BE2C (cell line): ENCODE measurements at places on chromosomes 16 and 17.

GRCh38 chr17:60436676-60437075, 14.4 kb downstream of the CHCT1 start:
- no peak for DNase-seq

GRCh38 chr16:88973007-88973410, 4.0 kb downstream of the CBFA2T3 start:
- peak; percentile 39 for DNase-seq

DNA sequence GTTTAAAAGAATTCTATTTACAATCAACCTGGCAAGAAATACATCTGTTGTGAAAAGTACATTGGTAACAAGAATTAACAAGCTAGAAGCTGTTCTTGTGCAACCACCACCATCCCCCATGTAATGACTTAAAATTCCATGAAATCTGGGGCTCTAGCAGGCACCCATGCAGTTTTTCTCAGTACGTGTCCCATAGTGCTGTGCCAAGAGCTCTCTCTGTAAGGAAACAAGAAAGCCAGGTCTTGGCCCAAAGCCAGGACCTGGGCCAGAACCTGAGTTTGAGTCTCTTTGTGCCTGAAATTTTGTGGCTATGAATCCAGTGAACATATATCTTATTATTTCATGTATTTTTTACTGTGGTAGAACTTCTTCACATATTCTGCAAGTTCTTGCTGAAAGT, 46.6 kb downstream of the NUP93 start:
- DNase-seq, result peak; percentile 62

GRCh38 chr16:20901068-20901435, 481 bp downstream of the LYRM1 start:
- DNase-seq, result no peak

- DNase-seq, result no peak
These were observed 54.1 kb downstream of the PIMREG start for GRCh38 chr17:6498356-6498755.

DNA sequence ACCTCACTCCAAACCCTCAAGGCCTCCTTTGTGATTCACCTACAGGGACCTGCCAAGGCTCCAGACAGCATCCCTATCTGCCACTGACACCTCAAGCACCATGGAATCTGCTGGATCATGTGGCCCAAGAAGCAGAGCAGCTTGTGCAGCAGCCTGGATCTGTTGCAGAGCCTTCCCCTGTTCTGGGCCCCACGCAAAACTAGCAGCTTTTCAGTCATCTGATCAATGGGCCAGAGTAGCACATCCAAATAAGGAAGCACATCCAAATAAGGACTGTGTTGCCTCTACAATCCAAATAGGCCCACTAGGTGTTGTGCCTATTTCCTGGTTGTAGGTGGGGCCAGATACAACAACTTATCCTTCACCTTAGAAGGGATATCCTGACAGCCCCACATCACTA, 97.1 kb upstream of the GNAO1 start:
- DNase-seq, result no peak

DNA sequence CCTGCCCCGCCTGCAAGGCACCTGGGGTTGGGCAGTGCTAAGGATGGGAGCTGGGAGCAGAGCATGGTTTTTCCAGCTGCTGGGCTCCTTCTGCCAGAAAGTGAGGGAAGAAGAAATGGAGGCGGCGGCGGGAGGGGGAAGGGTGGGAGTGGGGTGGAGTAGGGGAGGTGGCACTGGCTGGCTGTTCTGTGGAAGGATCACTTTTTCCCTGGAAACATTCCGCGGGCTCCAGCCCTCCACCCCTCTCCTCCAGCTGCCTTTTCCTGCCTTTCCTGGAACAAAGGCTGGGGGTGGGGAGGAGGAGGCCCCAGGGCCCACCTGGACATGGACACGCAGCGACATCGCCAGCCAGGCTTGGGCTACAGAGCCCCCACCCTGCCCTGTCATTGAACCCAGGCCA, 41.1 kb downstream of the CFAP20 start:
- DNase-seq, result no peak

GRCh38 chr17:34817252-34818035, 143.8 kb downstream of the CCT6B start:
- DNase-seq, result no peak

DNA sequence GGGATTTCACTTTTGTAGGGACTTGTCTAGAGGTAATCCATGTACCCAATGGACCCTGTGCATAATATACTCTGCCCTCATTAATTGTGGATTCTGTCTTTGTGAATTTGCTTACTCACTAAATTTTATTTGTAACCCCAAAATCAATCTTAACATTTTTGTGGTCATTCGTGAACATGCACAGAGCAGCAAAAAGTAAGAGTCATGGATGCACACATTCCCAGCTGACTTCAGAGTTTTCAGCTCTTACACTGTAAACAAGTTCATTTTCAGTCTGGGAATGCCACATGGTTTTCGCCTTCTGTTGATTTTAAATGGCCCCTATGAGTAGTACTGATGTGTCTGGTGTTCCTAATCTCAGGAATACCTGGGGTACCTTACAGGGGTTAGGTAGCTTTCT, 24.3 kb downstream of the TAC4 start:
- no peak for DNase-seq

DNA sequence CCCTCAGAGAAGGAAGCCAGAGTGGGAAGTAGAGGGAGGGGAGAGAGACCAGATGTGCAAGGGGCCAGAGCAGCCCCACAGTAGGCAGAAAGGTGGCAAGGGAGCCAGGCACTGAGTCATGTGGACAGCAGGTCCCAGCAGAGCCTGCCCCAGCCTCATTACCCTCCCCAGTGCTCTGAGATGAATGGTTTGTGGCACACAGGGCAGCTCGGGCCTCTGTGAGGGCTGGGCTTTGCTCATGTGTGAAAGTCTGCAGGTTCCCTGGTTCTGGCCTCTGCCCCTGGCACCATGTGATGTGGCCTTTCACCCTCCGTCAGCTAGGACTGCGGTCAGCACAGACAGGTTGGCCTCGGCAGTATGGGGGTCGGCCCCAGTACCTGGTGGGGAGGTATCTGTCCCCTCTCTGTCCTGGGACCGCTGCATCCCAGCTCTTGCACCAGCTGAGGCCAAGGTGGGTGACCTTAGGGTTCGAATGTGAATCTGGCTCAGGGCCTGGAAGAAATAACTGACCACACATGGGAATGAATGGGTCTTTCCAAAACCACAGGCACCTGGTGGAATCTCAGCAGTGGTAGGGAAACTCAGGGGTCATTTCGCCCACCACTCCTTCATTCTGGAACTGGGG, 8.9 kb downstream of the LRRC75A start:
- no peak for DNase-seq

GRCh38 chr17:37388266-37388665, 12.5 kb downstream of the C17orf78 start:
- DNase-seq, result no peak

GRCh38 chr17:73533781-73534180, 110.5 kb downstream of the SDK2 start:
- no peak for DNase-seq

GRCh38 chr17:1431631-1432104, 24.4 kb downstream of the CRK start:
- no peak for DNase-seq

- DNase-seq, result no peak
These were observed 387.4 kb upstream of the ASIC2 start for GRCh38 chr17:33680472-33680871.

- DNase-seq, result no peak
These were observed 9.3 kb downstream of the PDZD9 start for GRCh38 chr16:21991621-21992020.

DNA sequence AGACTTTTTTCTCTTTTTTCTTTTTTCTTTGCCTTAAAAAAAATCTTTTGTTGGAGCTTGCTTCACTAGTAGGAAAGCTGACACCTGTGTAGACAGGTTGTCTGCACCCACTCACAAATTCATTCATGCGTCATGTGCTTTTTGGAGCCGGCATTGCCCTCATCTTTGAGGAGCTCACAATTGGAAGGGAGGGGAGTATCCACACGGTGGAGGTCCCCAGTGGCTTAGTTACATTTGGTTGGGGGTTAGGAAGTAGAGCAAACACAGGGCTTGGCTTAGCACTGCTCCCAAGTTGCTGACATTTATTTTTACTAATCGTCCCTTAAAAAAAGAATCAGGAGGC, 18.7 kb upstream of the MEIOB start:
- DNase-seq, result no peak

- no peak for DNase-seq
These were observed 383 bp downstream of the ZNF598 start for GRCh38 chr16:2009164-2009711.

GRCh38 chr17:44865931-44866330, 18.2 kb downstream of the HIGD1B start:
- no peak for DNase-seq

DNA sequence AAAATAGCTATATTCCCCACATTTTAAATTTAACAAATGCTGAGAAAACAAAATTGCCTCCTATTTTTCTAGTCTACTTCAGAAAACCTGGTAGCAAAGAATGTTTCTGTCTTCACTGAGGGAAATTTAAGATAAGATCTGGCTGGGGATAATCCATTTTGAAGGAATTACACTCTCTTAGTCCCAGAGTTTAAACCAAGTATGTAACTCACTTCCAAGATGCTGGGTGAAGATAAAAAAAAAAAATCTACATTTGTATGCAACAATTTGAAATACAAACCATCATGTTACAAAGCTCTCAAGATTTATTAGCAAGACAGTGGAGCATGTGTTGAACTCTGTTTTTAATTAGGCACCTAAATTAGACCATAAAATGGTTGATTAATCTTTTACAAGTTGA, 5.7 kb downstream of the HS3ST3B1 start:
- no peak for DNase-seq

- DNase-seq, result no peak
These were observed 919 bp upstream of the DHRS7C start for GRCh38 chr17:9792181-9792840.

GRCh38 chr17:74445158-74445557, 13.3 kb downstream of the GPRC5C start:
- no peak for DNase-seq

DNA sequence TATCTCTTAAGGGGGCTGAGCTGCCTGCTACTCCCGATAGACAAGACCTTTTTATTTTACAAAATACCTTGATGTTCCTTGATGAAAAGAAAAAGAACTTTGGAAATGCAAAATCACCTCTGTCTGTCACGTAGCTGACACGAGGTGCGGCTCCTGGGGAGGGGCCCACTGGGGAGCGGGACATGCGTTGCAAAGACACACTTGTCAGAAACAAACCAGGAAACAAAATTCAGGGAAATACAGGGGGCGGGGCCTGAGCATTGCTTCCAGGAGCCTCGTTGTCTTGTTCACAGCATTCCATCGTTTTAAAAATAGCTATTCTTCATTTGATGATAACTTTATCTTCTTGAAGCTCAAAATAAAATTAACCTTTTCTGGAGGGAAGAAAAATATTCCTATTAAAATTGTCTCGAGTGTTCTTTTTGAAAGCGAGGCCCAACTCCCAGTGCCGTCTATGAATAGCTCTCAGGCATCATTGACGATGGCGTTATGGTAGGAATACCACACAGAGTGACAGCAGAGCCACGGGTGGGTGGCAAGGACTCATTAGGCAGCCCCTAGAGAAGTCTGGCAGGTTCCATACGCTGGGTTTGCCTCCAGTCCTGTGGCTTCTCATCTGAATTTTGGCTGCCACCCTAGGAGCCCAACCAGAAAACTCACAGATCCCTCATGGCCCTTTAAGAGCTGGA, 286.9 kb downstream of the CPPED1 start:
- DNase-seq, result no peak

DNA sequence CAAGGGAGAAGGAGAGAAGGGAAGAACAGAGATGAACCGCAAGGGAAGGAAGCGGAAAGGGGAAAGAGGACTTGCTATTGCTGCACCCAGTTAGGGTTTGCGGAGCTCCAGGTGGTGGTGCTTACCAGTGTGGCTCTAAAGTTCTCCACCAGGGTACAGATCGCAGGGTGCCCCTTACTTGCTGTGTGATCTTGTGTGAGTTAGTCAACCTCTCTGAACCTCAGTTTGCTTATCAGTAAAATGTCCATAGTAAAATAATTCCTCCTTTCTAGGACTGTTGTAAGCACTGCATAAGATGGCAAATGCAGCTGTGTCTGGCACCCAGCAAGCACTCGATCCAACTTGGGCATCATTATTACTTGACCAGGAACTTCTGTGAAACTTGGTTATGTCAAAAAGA, 230.7 kb upstream of the CDH5 start:
- DNase-seq, result no peak

DNA sequence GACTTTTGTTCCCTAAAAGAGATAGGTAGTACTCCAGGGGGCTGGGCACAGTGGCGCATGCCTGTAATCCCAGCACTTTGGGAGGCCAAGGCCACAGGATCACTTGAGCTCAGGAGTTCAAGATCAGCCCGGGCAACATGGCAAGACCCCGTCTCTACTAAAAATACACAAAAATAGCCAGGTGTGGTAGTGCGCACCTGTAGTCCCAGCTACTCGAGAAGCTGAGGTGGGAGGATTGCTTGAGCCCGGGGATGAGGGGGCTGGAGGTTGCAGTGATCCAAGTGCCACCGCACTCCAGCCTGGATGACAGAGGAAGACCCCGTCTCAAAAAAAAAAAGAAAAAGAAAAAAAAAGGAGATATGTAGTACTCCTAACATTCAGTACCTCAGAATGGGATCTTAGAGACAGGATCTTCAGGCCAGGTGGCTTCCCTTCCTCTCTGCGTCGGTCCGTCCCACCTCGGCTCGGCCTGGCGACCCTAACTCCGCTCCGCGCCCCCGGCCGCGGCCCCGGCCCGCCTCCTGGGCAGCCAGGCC, 89.6 kb downstream of the CDC27 start:
- no peak for DNase-seq

DNA sequence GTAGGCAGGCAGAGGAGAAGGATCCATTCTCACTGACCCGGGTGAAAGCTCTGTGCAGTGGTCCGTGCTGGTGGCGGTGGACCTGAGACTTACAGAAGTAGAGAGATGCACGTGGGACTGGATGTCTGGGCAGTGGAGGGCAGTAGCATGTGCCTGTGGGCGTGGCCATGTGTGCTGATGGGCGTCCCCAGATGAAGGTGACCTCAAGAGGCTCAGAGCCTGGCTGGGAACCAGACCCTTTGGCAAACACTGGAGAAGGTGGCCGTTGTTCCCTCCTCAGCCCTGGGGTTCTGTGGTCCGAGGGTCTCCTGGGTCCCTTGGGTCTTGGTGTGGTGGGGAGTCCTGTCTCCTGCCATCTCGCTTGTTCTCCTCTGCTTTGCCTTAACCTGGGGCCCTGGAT, 15.6 kb downstream of the WSCD1 start:
- no peak for DNase-seq

- DNase-seq, result no peak
These were observed 1.2 kb upstream of the LAT start for GRCh38 chr16:28983644-28984043.

GRCh38 chr17:28996554-28997096, 9.2 kb downstream of the SEZ6 start:
- DNase-seq, result no peak

DNA sequence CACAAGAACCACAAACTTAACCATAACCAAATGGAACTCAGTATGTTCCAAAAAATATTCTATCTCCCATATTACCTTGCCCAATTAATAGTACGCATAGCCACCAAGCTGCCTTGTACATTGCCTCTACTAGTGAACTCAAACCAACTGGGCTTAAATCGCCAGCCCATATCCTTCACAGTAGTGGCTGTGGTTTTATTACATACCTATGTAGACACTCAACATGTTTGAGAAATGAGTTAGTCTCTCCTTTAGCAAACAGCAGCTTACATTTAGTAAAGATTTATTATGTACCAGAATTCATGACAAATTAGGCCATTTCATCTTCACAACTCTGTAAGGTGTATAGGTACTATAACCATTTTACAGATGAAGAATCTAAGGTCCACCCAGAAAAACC, 41.4 kb downstream of the GRB2 start:
- DNase-seq, result no peak

- no peak for DNase-seq
These were observed 242.4 kb upstream of the SALL1 start for GRCh38 chr16:51393381-51394005.

- no peak for DNase-seq
These were observed 6.7 kb downstream of the ARHGAP27 start for GRCh38 chr17:45425984-45426413.

GRCh38 chr16:19499006-19499405, 22.9 kb downstream of the GDE1 start:
- no peak for DNase-seq
